NCI-H446 (cell line): ENCODE measurements at places on chromosomes 5 and 9.

DNA sequence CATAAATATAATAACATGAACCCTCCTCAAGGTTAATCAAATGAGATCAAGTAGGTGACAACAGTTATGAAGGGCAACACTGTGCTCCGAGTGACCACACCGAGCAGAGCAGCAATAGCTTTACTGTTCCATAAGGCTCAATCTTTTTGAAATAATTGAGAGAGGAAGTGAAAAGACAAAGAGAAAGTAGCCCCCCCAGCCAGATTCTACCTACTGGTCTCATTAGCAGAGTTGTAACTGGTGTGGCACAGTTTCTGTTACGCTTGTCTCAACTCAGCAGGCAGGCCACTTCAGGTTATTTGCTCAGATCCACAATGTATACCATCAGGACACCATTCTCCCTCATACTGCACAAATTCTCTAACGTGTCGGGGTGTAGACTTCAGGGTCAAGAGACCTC, 14.0 kb downstream of the PRUNE2 start:
- no peak for DNase-seq

DNA sequence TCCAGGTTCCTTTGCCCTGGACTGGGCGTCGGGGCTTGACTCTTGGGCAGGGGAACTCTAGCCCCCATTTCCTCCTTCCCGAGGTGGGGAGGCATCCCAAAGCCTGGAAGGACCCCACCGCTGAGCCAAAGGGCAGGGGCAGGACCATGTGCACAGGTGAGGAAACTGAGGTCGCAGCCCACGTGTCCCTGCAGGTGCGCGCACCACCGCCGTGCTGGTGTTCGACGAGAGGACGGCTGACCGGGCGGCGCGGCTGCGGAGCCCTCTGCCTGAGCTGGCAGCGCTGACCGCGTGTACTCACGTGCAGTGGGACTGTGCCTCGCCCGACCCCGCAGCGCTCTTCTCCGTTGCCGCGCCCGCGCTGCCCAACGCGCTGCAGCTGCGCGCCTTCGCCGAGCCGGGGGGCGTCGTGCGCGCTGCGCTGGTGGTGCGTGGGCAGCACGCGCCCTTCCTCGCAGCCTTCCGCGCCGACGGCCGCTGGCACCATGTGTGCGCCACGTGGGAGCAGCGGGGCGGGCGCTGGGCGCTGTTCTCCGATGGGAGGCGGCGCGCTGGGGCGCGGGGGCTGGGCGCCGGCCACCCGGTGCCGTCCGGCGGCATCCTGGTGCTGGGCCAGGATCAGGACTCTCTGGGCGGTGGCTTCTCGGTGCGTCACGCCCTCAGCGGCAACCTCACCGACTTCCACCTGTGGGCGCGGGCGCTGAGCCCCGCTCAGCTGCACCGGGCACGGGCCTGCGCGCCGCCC, 2.8 kb downstream of the ADGRD2 start:
- no peak for DNase-seq

- no peak for DNase-seq
Observed at GRCh38 chr9:126330536-126330935, 3.9 kb downstream of the MVB12B start.

GRCh38 chr5:23740029-23740428, 232.6 kb downstream of the PRDM9 start:
- DNase-seq: no peak

DNA sequence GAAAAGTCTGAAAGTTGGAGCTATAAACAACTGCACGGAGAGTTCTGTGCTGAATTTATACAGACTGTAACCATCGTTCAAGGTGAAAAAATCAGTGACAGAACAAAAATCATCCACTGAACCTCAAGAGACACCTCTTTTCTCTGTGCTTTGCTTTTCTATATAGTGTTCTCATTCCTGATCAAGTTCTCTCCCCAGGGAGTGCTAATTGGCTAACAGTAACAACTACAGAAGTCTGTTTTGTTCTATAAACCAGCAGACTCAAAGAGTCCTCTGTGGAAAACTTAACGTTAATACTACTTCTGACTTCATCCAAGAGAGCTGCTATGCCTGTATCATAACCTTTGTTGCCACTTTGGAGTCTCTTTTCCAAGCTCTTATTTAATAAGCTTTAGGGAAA, 1388.3 kb upstream of the C9orf72 start:
- DNase-seq: no peak

DNA sequence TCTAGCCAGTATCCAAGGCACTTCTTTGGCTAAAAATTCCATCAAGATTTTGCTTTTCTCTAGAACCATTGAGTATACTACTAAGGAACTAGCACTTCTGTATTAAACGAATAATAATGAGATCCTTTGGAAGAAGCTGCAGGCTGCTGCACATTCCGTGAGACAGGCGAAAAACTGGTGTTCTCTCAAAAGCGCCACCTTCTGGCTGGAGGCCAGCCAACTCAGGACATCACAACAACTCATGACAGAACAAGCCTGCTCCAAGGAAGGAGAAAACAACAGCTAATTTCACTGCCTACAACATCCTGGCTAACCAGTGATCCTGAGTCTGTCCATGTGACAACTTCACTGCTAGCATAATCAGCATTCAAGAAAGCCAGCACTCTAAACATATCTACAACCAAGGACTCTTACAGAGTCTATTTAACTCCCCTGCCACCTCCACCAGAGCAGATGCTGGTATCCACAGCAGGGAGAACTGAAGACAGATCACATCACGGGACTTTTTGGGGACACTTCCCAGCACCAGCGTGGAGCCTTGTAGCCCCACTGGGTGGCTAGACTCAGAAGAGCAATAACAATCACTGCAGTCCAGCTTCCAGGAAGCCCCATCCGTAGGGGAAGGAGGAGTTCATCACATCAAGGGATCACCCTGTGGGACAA, 150.5 kb downstream of the YTHDC2 start:
- DNase-seq: no peak

DNA sequence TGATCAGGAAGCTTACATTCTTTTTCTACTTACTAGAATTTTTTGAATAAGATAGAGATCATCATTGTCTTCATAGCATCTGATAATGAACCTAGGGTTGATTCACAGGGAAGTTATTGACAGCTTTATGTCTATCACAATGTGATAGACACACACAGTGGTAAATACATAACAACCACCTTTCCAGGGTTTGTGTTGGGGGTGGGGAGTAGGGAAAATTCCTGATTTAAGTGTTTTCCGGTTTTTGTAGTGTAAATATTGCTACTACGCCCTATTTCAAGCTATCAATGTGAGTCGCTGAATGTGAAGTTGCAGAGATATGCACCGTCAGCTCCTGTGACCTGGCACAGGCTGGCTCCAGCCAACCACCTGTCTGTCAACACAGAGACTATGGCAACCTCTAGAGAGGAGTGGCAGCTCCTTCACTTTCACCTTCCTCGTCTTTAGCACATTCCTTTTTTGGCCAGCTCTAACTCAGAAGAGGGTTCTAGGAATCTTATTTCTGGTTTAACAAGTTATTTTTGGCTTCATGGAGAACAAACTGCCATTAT, 224.9 kb downstream of the MAT2B start:
- DNase-seq: no peak

- DNase-seq: no peak
Observed at GRCh38 chr5:86971034-86971571, 296.6 kb upstream of the RASA1 start.

DNA sequence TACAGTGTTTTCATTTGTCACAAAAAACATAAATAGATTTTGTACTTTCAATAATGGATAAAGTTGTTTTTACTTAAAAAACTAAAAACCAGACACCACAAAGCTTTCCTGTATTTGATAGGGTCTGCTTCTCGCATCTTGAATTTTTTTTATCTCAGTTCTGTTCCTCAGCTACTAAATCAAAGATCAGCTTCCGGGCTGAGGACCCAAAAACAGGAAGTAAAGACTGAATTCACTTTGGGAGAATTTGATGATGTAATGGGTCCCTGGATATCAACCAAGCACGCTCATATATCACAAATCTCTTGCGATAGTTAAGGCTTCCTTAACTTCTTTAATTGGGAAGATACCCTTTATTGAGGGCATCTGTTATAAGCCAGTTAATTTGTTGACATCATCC, 24.1 kb downstream of the ITK start:
- no peak for DNase-seq

DNA sequence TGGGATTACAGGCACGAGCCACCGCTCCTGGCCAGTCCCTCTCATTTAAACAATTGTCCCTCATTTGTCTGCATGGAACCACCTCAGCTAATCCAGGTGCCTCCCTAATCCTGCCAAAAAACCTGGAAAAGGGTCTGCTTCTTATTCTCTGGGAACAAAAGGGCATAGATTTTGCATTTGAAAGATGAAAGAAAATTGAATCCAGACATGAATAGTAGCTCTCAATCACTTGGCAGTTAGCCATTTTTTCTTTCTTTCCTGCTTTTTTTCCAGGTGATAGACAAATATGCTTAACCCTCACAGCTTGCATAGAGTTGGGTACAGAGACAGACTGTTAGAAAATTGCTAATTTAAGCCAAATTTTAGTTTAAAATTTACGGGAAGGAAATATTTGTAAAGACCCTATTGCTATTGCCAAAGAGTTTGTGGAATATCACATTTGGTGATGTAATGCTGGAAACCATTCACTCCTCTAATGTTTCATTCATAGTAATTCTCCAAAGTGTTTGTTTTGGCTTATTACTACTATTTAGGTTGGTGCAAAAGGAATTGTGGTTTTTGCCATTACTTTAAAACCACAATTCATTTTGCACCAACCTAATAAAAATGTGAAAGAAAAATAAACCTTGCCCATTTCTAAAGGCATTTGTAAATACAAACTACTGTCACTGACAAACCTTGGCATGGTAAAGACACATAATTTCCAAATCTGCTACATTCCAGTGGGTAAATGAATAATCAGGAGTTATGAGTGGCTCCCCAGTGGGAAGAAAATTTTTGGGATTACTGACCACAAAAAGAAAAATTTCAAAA, 80.5 kb upstream of the JAK2 start:
- no peak for DNase-seq

DNA sequence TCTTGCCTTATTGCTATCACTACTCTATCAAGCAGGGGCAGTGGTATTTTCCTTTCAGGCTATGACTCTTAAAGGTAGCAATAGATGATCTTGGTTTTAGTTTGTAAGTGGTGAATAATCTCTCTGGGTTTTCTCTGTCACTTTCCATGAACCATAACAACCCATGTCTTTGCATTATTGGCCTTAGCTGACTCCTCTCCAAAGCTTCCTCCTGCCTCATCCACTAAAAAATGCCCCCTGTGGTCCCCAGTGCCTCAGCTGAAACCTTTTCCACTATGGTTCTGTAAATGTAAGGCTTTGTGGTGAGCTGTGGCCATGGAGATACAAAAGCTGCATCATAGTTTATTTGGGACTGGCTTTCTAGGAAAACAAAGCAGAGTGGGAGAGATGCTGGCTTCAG, 128.8 kb downstream of the GPBP1 start:
- no peak for DNase-seq

- DNase-seq: no peak
Observed at GRCh38 chr5:71905834-71906711, 187.0 kb downstream of the CARTPT start.

GRCh38 chr9:61674465-61674864, 484.6 kb downstream of the SPATA31A7 start:
- no peak for DNase-seq

GRCh38 chr5:139843991-139844390, 48.4 kb downstream of the PSD2 start:
- DNase-seq: no peak

DNA sequence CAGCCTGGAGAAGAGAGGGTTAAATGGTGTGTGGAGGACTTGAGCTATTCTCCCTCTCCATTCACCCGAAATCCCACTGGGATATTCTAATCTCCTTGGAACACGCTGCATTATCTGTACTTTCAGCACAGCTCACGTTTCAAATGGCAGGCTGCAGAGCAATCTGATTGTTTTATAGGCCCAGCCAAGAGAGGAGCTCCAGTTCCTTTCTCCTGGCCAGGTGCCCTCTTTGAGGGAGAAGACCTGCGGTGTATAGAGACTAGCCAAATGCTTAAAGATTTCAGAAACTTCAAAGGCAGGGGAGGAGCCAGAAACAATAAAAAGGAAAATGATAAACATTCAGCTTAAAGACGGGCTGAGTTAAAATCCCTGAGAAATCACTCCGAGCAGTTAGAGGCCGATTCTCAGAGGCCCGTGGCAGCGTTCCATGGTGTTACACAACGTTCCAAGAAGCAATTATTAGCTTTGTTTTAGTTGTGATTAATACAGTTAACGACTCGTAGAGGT, 564.0 kb upstream of the KLF4 start:
- no peak for DNase-seq

DNA sequence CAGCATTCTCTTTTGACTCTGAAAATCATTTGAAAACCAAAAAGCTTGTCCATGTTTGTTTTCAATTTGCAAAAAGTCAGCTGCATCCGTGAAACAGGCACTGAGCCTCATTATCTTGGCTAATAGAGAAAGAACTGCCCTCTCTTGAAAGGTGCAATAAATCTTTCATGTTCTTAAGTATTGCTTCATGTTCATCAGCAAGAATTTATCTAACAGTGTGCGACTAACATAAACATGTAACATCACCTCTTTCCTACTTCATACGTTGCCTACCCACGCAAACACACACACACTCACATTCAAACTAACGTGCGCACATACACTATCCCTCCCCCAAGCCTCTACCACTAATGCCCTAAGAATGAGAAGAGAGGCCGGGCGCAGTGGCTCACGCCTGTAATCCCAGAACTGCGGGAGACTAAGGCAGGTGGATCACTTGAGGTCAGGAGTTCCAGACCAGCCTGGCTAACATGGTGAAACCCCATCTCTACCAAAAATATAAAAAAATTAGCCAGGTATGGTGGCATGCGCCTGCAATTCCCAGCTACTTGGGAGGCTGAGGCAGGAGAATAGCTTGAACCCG, 629.7 kb upstream of the ZNF608 start:
- DNase-seq: peak; percentile 26

DNA sequence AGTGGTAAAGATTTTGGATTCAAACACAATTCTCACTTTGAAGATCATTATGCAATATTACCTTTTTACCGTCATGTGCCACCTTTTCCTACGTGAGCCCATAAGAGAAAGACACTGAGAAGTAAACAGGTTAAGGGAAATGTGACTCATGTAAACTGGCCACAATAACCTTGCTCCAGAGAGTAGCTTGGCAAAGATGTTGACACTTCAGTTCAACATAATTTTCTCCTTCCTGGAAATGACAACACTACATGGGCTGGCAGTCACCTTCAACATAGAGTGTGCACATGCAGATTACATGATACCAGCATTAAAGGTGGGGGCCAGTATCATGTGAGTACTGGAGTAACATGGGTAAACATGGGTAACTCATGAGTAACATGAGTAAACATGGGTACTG, 141.9 kb downstream of the CDK5RAP2 start:
- no peak for DNase-seq

- no peak for DNase-seq
Observed at GRCh38 chr9:133257465-133257956, 17.5 kb downstream of the ABO start.

- DNase-seq: no peak
Observed at GRCh38 chr5:60207040-60207439, 313.5 kb upstream of the PDE4D start.

DNA sequence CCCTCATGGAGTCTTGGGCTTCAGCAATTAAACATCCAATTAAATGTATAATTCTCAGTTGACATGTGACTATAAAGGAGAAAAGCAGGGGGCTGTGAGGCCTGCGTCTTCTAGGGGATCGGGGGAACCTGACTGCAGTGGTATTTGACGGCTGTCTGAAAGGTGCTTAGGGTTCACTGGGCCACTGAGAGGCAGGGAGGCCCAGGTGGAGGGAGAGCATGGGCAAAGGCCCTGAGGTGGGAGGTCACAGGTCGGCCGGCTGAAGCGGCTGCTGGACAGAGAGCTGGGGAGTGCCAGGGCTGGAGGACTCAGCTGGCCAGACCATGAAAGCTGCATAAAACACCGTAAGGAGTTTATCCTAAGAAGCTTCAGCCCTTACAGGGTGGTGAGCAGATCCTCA, 23.9 kb downstream of the ERGIC1 start:
- no peak for DNase-seq
